ENCODE measurements at places on chromosomes 5 and 9. TPM values are rescaled to one million over a fixed set of nuclear protein-coding genes. Genes with fewer than 3 reads are reported as not detected.
A peak's percentile ranks its signal among the peaks of the same experiment; 100 is the strongest.

SLC22A4 gene
- total RNA-seq = 4.6 TPM

DNA sequence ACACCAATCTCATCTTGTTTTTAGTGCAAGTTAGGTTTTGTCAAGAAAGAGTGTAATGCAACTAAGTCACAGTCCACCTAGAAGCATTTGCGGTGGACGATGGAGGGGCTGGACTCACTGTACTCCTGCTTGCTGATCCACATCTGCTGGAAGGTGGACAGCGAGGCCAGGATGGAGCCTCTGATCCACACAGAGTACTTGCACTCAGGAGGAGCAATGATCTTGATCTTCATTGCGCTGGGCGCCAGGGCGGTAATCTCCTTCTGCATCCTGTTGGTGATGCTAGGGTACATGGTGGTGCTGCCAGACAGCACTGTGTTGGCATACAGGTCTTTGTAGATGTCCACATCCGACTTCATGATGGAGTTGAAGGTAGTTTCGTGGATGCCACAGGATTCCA lies 20.2 kb upstream of the SPZ1 start:
- H3K4me1 ChIP-seq = no peaks in the 10 kb centered on the region
- no peaks in the 10 kb centered on the region for H3K27me3 ChIP-seq
- no peak overlapping the region for H3K4me3 ChIP-seq
- no peaks in the 10 kb centered on the region for H3K36me3 ChIP-seq
- peak; percentile 72 for DNase-seq
- no peak overlapping the region for H3K27ac ChIP-seq

DNA sequence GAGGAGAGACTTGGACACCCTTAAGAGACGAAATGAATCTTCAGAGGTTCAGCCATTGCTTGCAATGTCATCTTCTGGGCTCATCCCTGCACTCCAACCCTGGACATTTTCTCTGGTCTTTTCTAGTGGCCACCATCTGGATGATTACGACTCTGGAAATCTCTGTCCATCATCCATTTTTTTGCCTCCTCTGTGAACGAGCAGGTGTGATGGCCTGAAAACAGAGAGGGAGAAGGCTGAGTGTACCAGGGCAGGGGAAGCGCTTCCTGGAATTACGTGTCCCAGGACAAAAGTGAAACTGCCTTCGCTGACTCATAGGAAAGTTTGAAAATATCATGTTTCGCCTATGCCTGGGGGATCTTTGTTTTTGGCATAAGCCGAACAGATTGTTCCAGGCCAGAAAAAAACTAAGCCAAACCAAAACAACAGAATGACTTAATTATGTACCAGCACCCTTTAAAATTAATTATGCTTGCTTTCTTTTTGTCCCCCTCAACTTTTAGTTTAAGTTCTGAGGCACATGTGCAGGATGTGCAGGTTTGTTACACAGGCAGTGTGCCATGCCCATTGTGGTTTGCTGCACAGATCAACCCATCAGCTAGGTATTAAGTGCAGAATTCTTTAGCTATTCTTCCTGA lies 31.9 kb downstream of the ANKRD33B start:
- no peaks in the 10 kb centered on the region for H3K27me3 ChIP-seq
- no peaks in the 10 kb centered on the region for H3K4me1 ChIP-seq
- peak overlapping the region; percentile 58 for H3K27ac ChIP-seq

DNA sequence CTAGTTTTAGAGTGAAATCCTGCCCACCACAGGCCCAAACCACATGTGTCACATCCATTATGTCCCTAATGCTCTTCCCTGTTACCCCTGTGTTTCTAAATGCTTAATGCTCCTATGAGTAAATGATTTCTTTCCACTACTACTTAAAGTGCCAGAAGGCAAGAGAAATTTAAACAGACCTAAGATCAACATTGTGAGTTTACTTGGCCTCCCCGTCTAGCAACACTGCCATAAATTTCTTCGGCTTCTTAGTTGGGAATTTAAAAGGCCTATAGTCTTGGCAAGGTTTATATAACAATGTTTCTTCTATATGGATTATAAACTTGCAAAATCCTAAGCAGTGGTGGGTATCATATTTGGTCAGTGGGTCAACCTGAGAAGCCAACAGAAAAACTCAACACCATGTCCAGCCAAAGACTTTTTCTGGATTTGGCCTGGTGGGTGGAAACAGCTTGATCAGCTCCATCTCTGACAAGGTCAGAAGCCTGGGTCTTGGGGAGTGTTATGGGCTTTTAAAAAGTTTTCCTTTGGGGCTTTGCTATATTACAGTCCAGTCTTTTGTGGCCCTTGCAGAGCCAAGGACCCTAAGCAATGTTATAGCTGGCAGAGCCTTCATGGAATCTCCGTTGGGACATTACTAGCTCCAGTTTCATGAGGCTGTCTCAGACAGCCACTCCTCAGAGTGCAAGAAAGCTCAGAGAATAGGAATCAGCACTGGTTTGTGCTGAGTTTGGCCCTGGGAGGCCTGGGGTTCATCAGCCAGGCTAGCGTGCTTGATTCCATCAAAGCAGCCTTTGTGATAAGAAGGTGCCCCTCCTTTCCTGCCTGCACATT lies 119.8 kb downstream of the PRDM6 start:
- no peaks in the 10 kb centered on the region for H3K36me3 ChIP-seq
- H3K27me3 ChIP-seq = no peaks in the 10 kb centered on the region
- DNase-seq = no peak
- H3K4me1 ChIP-seq = peaks cover 4% of the 10 kb centered on the region
- H3K27ac ChIP-seq = peak overlapping the region; percentile 57

DNA sequence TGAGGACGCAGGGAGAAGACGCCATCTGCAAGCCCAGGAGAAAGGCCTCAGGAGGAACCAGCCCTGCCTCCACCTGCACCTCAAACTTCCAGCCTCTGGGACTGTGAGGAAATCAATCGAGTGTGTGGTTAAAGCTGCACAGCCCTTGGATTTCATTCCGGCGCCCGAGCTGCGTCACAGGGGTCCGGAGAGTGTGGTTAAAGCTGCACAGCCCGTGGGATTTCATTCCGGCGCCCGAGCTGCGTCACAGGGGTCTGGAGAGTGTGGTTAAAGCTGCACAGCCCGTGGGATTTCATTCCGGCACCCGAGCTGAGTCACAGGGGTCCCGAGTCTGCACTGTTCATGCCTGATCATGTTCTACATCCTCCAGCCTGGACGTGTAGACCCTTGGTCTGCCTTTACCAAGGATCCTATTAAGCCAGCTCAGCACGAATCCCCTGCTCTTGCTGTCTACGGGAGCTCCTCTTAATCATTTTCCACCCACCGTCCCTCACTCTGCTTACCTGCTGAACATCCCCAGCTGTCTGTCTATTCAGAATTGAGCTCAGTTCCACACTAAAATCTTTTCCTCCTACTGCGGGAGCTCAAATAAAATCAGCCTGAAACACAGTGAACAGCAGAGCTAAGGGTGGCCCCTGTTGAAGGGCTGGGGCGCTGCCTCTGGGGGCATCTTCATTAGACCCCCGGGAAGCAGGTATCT lies 73.0 kb upstream of the OLFM1 start:
- no peaks in the 10 kb centered on the region for H3K4me1 ChIP-seq
- H3K4me3 ChIP-seq = no peak overlapping the region
- H3K27me3 ChIP-seq = no peaks in the 10 kb centered on the region
- H3K27ac ChIP-seq = no peak overlapping the region
- DNase-seq = no peak
- H3K36me3 ChIP-seq = no peaks in the 10 kb centered on the region

DNA sequence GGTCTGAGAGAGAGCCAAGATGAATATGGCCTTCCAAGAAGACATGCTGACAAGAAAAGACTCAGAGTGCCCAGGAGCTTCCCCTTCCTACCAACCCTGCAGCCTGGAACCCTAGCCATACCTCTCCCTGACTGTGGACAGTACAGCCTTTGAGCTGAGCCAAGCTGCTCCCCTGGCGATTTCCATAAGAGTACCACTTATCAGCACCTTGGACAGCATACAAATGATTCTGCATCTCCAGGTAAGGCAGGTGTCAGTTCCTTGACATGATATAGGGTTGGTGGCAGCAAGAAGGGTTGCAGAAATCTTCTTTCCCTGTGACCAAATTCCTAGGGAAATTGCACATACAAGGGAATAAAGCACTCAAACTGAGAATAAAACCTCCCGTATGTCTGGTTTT lies 58.3 kb downstream of the MFAP3 start:
- no peaks in the 10 kb centered on the region for H3K27me3 ChIP-seq
- no peak overlapping the region for H3K4me3 ChIP-seq
- H3K4me1 ChIP-seq = no peaks in the 10 kb centered on the region
- DNase-seq = no peak
- no peaks in the 10 kb centered on the region for H3K36me3 ChIP-seq

All from aorta (tissue), 5 donors.